ENCODE measurements at places on chromosomes 5 and 9. TPM values are rescaled to one million over a fixed set of nuclear protein-coding genes. Genes with fewer than 3 reads are reported as not detected.

Gene SLC25A2
- polyA plus RNA-seq, result not detected

Gene PCDHB8
- polyA plus RNA-seq, result 0.83 TPM

Gene DNAI1
- not detected for polyA plus RNA-seq

Gene TAF9
- 118 TPM for polyA plus RNA-seq

Gene RELL2
- polyA plus RNA-seq, result 2.9 TPM

Gene GPR150
- 0.25 TPM for polyA plus RNA-seq

Gene MARCOL
- polyA plus RNA-seq, result not detected

Gene PCDHB15
- polyA plus RNA-seq, result 1.5 TPM

GRCh38 chr5:107331882-107332281 is 338.9 kb downstream of the EFNA5 start:
- no peak for DNase-seq

DNA sequence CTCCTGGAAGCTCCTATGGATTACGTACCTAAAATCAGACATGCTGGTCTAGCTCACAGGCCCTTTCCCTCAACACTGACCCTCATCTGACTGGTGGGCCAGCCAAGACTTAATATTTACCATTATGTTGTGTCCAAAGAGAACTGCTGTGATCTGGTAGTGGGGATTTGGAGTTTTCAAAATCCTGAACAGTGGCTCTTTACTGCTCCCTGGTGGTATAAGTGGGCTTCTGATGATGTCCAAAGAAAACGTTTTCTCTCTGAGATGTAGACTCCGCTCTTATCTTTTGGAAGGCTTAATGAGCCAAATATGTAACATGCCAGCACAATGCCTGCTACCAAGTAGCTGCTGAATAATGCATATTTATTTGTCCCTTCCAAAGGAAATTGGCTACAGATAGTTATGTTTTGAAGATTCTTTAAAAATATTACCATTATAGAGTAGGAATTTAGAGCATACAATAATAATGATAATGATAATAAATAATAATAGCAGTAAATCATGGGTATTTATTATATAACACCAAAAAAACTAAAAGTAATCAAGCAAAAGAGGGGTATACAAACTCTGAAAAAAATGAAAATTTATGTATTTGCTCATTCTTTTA is 406.6 kb upstream of the TNC start:
- DNase-seq, result peak; percentile 73

DNA sequence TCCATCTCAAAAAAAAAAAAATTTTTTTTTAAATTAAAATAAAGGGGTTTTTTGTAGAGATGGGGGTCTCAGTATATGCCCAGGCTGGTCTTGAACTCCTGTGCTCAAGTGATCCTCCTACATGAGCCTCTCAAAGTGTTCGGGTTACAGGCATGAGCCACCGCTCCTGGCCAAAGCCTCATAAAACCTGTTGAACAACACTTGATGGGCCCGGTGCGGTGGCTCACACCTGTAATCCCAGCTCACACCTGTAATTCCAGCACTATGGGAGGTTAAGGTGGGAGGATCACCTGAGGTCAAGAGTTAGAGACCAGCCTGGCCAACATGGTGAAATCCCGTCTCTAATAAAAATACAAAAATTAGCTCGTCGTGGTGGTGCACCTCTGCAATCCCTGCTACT is 7.7 kb upstream of the NPM1 start:
- DNase-seq, result no peak

DNA sequence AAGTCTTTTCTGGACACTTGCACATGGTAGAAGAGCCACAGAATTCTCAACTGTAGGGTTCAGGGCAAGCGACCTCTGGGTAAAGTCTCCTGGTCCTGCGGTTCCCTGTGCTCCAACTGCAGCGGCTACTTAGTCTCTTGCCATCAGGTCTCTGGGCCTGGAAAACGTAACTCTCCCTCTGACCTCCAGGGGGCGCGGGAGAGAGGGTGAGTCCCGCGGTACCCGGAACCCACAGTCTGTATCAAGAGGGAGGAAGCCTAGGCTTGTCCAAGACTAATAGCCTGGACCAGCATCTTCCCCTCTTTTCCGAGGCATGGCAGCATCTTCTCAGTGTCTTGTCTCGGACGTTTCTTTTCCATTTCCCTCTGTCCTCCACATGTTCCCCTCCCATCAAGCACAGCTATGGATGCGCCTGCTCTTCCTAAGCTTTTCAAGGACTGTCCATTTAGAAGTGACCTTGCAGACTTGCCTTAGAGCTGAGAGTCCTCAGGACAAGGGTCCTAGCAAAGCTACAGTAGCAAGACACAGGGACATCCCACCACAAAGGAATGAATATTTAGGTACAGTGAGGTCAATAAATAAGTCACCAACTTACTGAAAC is 59.3 kb downstream of the FSTL4 start:
- peak; percentile 69 for DNase-seq

GRCh38 chr9:94212091-94212490 is 47.0 kb upstream of the ZNF169 start:
- DNase-seq, result no peak

GRCh38 chr5:175684931-175685330 is 27.1 kb downstream of the HRH2 start:
- DNase-seq, result no peak

GRCh38 chr9:82406456-82407085 is 418.0 kb downstream of the SPATA31D1 start:
- DNase-seq, result no peak

- peak; percentile 79 for DNase-seq
Observed at GRCh38 chr9:91150998-91151717, 210.6 kb downstream of the AUH start.

DNA sequence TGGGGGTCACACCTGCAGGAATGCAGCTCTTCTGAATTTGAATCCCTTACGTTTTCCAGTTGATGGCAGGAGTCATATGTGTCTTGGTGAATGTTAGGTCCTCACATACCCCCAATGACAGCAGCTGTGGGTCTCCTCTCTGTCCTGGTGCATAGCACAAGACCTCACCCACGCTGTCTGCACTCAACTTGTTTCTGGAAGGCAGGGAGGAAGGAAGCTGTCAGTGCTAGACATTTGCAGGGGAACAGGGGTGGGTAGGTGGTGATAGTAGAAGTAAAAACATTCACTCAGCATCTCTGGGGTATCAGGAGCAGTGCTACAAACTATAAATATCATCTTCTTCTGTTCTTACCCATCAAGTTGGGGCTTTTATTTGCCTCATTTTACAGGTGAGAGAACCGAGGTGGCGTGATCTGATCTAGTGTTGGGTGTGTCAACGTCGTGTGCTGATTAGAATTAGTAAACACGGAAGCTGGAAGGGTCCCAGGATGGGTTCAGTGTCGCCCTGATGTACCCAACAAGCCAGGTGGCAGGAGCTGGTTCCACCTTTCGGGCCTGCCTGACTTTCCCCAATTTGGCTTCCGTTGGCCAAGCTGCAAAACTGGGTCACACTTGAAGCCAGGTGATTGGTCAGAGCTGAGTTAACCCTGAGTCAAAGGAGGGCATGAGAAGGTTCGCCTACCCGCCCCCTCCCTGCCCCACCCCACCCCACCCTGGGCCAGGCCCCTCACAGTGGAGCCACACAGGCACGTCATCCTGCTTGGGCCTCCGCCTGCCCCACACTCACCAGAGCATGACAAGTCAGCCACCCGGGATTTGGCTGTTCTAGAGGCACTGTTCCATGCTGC is 15.8 kb downstream of the ERGIC1 start:
- DNase-seq, result peak; percentile 59

DNA sequence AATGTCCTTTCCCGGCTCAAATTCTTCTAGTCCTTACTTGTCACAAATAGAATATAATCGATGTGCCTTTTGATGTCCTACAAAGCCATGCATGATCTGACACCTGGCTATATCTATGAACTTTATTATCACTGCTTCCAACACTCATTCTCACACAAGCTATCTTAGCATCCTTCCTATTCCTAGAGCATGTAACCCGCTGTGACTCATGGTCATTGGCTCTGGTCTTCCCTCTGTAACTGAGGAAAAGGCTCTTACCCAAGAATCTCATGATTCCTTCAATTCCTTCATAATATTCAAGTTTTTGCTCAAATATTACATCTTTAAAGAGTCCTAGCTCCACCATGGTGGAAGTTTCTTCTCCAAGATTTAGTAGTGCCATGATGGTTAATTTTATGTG is 480.0 kb upstream of the PAPPA start:
- peak; percentile 87 for DNase-seq

DNA sequence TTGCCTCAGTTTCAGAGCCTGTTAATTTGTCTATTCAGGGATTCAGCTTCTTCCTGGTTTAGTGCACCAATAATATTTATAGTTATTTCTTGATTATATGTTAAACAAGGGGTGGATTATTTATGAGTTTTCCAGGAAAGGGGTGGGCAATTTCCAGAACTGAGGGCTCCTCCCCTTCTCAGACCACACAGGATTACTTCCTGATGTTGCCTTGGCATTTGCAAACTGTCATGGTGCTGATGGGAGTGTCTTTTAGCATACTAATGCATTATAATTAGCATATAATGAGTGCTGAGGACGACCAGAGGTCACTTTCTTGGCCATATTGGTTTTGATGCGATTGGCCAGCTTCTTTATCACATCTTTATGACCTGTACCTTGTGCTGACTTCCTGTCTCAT is 6.2 kb upstream of the DTWD2 start:
- no peak for DNase-seq

- no peak for DNase-seq
Observed at GRCh38 chr5:98576275-98576674, 197.2 kb upstream of the RGMB start.

GRCh38 chr5:19104948-19105347 is 883.1 kb downstream of the CDH18 start:
- no peak for DNase-seq

DNA sequence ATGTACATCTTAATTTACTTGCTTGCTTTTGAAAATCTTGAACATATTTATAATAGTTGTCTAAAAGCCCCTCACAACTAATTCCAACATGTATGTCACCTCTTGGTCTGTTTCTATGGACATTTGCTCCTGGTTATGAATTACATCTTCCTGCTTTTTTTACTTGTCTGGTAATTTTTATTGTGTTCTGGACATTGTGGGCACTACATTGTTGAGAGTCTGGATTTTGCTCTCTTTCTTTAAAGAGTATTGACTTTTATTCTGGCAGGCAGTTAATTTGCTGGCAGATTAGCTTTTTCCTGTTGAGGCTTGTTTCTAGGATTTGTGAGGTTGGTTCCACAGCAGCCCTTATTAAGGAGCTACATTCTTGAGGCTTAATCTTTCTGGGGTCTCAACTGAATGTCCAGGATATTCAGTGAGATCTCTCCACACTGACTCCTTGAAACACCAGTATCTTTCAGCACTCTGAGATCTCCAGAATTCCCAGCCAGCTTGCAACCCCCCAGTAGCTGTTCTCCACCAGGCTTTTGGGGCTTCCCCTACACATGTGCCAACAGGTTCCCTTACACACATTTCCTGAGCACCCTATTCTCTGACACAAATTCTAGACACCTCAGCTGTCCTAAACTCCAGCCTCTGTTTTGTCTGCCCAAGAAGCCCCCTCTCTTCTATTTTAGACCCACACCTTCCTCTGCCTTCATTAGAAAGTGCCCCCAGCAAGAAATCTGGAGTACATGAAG is 27.4 kb downstream of the KIAA1191 start:
- DNase-seq, result no peak

DNA sequence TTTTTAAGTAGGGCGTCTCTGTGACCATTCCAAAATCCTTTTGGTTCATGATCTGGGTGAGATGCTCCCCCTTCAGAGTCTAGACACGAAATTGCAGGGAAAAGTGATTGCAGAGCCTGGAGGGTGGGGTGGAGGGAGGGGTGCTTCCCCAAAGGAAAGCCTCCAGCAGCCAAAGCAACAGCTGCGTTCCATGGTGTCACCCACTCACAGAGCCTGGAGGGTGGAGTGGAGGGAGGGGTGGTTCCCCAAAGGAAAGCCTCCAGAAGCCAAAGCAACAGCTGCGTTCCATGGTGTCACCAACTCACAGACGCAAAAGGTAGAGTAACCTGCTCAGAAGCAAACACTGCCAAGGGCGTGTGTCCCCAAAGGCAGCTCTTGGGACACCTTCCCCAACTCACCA is 22.6 kb downstream of the SLC6A18 start:
- DNase-seq, result no peak

GRCh38 chr9:750249-750967 is 91.1 kb upstream of the DMRT1 start:
- no peak for DNase-seq

- DNase-seq, result peak; percentile 79
Observed at GRCh38 chr5:90488791-90489190, 14.1 kb downstream of the POLR3G start.

DNA sequence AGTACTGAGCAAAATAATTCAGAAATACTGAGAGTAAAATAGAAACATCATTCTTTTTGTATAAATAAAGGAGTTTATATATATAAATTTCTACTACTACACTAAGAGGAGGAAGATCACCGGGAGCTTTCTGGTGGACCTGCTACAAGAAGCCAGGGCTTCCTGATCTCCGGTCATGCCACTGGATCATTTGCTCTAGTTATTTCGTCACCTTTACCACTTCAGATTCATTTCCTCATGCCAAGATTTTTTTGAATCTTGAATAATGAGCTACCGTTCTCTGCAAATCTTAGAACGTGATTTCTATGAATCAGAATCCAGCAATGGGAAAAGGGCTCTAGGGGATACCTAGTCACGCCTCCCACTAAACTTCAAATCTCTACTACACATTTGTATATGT is 51.9 kb upstream of the TBC1D9B start:
- DNase-seq, result no peak

DNA sequence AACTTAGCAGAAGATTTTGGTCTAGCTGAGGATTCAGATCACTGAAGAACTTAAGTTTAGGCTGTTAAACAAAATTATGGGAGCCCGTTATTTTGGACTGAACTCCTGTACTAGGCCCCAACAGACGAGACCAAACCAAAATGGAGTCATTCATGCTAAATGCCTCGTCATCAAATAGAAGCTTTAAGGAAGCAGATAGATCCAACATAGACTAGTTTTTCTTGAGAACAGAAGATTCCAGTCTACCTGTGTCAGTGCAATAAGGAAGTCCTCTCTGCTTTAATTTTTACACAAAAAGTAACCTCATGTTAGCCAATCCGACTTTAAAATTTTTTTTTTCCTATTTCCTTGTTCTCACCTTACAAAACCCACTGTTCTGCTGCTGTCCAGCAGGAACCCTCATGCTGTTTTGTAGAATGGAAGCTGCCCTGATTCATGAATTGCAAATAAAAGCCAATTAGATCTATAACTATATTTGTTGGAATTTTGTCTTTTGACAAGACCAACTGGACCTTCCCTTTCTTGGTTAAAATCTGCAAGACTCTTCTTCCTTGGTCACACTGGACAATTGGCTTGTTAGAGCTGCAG is 29.0 kb upstream of the GOLM1 start:
- no peak for DNase-seq

DNA sequence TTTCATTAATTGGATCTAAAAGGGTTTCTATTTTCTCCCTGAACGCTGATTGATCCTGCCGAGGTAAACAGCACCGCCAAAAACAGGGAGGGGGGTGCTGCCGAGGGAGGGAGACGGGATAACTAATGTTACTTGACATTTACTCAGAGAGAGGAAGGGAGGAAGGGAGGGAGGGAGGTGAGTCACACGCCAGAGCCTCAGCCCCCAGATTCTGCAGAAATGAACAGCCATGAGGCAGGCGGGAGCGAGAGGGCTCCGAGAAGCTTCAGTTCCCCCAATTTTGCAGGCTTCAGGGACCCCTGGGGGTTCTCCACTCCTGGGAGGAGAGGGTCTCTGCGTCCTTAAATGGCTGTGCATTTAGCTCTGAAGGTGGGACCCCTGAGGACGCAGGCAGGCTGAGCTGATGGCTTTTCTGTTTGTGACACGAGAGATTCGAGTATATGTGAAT is 59.1 kb upstream of the IER5L start:
- DNase-seq, result peak; percentile 76

GRCh38 chr9:38019731-38020130 is 49.3 kb downstream of the SHB start:
- DNase-seq, result peak; percentile 63
